ENCODE measurements at places on chromosomes 4 and X.

- ATAC-seq = no peak
Observed at GRCh38 chr4:81884986-81885385, 413.3 kb upstream of the RASGEF1B start.

GRCh38 chr4:24053934-24054333, 164.1 kb upstream of the PPARGC1A start:
- no peak for ATAC-seq

DNA sequence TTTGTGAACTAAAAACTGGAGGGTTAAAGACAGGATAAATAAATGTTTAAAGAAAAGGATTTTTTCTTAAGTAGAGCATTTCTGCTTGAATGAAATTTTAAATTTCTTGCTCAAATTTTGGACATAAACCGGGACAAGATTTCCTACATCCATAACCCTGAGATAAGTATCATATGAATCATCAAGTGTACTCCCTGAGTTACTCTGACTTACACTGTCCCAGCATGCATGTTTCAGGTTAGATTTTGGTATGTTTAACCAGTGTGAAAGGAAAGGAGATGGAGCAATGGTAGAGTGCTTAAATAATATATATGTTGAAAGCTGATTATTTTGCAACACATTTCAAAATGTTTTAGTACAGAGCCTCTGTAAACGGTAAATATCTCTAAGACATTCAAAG, 175.2 kb downstream of the ADGRL3 start:
- peak; percentile 72 for ATAC-seq

DNA sequence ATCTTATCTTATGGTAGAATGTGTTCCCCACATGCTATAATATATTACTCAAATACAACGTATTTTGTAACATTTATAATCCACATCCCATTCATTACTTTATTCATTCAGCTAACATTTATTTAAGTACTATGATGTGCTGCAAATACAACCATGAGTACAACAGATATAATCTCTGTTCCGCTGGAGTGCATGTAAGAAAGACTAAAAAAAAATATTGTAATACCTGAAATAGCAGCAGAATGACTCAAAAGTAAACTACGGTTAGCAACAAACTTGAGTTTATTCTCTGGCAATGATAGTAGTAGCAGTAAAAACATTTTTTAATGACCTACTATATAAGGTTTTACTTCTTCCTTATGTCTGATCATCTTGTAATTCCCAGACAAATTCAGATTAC, 1776.3 kb downstream of the STIM2 start:
- ATAC-seq = no peak

DNA sequence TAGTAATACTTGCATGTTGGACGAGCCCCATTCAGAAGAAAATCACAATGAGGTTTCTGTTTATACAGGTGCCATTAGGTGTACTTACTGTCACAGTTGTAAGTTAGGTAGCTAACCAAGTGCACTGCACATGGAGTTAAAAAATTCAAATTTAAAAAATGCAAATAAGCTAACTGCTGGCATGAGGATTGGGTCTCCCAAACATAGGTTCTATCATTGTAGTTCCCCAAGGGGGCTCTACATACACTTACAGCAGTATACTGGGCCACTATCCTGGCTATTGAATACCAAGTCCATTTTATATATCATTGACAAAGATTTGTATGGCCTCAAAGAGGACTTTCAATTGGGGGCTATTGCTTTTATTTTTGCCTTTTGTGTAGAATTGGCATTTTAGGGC, 153.4 kb downstream of the FMR1NB start:
- no peak for ATAC-seq

DNA sequence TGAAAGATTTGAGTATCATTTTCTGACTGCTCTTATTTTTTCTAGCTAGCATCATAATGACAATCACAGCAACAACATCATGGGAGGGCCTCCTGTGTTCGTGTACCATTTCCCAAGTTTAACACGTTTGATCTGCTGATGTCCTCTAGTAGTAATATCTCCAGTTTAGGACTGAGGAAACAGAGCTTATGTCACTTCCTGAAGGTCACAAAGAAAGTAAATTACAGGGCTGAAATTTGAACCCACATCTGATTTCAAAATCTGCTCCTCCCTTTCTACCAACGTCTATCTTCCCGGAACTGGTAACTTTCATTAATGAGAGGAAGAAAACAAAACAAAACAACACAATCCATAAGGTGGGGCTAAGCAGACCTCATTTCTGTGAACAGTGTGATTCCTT, 302.7 kb downstream of the PACRGL start:
- no peak for ATAC-seq

DNA sequence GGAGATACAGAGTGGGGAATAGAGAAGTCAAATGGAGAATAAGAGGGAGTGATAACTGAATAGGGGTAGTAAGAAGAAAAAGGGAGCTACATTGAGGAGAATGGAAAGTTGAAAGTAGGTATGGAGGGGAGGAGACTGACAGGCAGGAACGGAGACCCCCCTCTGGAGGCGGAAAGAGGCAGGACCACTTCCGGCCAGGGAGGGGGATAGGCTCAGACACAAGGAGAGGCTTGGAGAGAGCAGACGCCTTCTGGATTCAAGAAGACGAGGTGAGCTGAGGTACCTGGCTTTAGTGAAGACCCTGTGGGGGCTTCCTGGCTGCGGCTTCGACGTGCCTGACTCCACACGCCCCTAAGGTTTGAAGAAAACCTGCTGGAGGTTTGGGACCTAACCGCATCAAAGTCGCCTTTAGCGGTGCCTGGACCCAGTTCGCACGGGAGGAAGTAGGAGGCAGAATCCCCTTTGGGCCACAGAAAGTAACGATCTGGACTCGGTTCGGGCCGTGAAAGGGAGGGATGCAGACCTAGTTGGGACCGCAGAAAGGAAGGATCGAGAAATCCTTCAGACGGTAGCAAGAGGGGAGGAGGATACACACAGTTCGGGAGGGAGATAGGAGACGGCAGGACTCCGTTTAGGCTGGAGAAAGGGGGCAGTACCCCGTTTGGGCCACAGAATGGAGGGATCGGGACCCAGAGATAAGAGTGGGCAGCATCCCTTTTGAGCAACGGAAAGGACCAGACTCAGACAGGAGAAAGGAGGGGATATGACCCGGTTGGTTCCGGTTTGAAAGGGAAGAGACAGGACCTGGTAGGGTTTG, at the start of gene TRO:
Gene TRO (plus strand): TSS at position 215 of the 817 bp plus-strand sequence. CDS start 1,423 bp downstream, outside the sequence.
- ATAC-seq = no peak

GRCh38 chr4:3481783-3482393, 18.8 kb downstream of the DOK7 start:
- no peak for ATAC-seq

GRCh38 chrX:14504960-14505538, 24.3 kb upstream of the GLRA2 start:
- peak; percentile 73 for ATAC-seq

DNA sequence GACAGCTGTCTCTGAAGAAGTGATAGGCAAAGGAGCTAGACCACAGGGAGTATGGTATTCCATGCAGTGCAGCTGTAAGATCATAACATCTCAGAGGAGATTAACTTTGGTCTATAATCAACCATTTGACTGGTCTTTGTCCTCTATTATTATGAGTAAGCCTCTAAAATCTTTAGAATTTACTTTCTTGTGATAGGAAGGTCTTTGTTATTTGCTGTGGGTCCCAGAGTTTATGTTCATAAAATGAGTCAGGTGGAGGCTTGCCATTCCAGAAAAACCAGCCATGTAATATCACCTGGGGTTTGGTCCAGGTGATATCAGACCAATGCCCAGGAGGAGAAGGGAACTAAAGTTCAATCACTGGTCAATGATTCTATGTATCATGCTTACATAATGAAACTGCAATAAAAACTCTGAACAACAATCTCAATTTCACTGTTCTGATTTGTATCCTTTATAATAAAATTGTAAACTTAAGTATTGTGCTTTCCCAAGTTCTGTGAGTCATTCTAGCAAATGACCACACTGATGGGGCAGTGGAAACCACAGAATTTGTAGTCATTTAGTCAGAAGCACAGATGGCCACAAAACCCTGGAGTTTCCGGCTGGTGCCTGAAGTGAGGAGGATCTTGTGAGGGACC, 239.6 kb upstream of the TRAM1L1 start:
- no peak for ATAC-seq

DNA sequence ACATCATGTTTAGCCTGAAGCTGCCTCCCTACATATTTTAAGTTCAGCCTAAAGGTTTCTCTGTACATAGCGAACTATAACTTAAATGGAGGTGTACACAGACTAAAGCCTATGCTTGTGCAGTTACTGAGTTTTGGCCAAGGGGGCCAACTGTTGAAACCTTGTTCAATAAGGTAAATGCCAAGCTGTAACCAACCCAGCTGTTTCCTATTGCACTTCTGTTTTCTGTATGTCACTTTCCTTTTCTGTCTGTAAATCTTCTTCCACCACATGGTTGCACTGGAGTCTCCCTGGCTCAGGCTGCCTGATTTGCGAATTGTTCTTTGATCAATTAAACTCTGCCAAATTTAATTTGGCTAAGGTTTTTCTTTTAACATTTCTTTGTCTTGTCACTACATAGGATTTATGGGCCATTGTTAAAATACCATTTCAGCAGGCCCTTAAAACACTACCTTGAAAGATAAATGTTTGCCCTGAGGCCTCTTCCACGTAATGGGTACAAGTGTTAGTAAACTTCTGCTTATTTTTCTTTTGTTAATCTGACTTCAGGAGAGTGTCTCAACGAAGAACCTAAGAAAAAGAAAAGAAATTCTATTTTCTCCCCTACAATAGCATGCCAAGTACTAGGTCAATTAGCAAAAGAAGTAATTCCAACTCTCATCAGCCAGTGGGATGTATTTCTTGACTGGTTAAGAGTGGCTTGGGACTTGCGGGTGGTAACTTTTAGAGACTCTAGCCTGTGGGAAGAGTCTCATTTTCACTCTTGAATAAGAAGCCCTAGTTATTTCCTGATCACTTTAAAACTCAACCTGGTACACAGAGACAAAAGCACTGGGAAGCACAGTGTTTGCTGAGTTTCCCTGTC, 45.7 kb upstream of the PRSS12 start:
- ATAC-seq = no peak

DNA sequence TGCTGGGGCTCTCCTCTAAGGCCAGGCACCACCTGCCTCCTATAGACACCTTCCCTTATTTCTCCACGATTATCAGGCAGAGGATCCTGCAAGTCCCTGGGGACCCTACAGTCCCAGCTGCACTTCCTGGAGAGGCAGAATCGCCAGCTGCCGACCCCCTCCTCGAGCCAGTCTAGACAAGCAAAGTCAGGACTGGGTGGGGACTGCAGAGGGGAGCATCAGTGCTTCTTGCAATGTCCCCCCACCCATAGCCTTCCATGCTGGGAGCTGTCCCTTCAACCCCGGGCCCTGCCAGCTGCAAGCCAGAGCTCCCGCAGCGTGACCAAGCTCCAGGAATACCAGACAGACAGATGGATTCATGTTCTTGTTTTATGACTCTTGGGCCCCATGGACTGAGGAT, 1.4 kb upstream of the CRMP1 start:
- no peak for ATAC-seq

- no peak for ATAC-seq
Observed at GRCh38 chr4:4734425-4734824, 125.0 kb upstream of the MSX1 start.

GRCh38 chr4:136103616-136104015, 1428.7 kb downstream of the PCDH18 start:
- ATAC-seq = no peak

- no peak for ATAC-seq
Observed at GRCh38 chrX:32673193-32673592, 538.2 kb downstream of the DMD start.

DNA sequence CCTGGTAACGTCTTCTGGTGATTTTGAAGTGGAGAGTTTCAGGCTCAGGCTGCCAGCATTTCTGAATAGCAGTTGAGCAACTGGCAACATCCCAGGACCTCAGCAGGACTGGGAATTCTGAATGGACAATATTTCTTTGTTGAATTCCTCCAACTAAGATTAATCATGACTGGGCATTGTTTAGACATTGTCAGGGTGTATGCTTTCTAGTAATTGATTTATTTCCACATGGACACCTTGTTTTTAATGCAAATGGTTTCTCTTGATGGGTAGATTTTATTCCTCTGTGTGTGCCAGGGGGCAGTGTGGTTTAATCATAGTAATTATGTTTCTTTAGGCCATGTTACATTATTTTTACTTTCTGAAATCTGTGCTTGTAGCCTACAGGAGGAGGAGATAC, 1004.7 kb upstream of the LCORL start:
- no peak for ATAC-seq

- no peak for ATAC-seq
Observed at GRCh38 chr4:107388736-107389274, 331.2 kb downstream of the PAPSS1 start.

DNA sequence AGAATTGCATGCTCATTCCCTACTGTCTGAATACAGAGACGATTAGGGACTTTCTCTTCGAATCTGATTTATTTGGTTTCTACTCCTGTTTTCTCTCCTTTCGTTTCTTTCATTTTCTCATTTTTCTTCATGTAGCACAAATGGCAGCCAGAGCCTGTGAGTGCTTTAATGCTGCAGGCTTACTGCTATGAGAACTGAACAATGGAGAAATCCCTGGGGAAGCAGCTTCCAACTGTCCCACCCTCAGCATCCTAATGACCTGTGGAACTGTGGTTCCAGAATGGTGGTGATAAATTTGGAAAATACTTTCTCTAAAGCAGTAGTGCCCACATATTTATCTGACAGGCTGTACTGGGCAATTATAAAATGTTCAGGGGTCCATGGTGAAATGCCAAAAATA, 930.4 kb downstream of the DMD start:
- ATAC-seq = no peak

- no peak for ATAC-seq
Observed at GRCh38 chrX:109619771-109620170, 5.2 kb downstream of the KCNE5 start.
